SJSA1 (cell line): ENCODE measurements at places on chromosomes 1 and 21. TPM values are rescaled to one million over a fixed set of nuclear protein-coding genes. Genes with fewer than 3 reads are reported as not detected.

- DNase-seq, result no peak
These were observed 35.6 kb downstream of the PTPN14 start for GRCh38 chr1:214515544-214516433.

- DNase-seq, result no peak
These were observed 53.5 kb upstream of the TRAPPC10 start for GRCh38 chr21:43958364-43959158.

- no peak for DNase-seq
These were observed 268.6 kb downstream of the SETD4 start for GRCh38 chr21:35791541-35792325.

GRCh38 chr1:87170931-87171598 lies 157.6 kb upstream of the LMO4 start:
- no peak for DNase-seq

DNA sequence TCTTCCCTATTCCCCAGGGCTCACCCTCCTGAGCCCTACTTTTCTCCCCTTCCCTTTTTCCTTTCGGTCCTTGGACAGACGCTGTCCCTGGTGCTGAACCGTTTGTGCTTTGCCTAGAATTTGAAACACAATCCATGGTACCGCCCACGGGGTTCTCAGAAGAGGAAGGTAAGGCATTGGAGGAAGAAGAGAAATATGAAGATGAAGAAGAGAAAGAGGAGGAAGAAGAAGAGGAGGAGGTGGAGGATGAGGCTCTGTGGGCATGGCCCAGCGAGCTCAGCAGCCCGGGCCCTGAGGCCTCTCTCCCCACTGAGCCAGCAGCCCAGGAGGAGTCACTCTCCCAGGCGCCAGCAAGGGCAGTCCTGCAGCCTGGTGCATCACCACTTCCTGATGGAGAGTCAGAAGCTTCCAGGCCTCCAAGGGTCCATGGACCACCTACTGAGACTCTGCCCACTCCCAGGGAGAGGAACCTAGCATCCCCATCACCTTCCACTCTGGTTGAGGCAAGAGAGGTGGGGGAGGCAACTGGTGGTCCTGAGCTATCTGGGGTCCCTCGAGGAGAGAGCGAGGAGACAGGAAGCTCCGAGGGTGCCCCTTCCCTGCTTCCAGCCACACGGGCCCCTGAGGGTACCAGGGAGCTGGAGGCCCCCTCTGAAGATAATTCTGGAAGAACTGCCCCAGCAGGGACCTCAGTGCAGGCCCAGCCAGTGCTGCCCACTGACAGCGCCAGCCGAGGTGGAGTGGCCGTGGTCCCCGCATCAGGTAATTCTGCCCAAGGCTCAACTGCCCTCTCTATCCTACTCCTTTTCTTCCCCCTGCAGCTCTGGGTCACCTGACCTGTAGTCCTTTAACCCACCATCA lies 10.4 kb downstream of the BCAN start:
- no peak for DNase-seq

- DNase-seq, result no peak
These were observed 386.3 kb upstream of the BEND5 start for GRCh38 chr1:49163031-49163430.

DNA sequence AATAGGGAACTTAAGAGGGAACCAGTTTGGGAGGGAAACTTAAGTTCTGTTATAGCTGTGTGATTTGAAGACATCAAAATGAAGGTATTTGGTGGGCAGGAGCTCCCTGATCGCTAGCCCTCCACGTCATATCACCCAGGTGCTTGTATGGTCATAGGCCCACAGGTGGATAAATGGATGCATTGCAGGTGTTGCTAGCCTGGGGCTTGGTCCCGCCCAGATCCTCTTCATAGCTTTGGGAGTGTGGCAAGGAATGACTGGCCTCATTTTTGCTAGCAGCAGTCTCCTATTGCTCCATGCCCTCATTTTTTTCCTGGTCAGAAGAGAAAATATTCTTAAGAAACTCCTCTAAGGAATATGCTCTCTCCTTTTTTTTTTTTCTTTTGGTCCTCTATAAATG lies 11.3 kb downstream of the GNPAT start:
- no peak for DNase-seq

DNA sequence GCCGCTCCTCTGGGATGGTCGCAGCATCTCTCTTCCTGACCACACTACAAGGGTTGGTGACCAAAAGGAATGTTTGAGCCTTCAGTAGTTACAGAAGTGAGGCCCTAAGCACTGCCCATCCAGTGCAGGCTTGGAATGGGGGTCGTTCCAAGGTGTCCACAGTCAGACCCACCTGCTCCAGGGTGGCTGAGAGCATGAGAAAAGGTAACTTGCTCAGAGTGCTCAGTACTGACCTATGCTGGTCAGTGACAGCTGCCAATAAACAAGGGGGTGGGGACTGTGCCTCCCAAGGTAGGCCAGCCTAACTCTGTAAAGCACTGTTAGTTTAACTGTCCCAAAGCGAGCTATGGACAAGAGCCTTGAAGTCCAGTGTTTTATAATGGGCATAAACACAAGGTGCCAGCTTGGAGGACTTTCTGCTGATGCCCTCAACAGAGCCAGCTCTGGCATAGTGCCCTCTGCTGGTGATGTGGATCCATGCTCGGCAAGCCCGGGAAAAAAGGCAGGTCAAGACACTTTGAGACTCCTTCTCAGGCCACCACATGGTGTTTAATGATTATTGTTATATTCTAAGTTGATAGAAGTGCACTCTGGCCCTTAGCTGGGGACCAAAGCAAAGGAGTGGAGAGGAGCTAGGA lies 78.1 kb upstream of the DNAH14 start:
- DNase-seq, result peak; percentile 65

DNA sequence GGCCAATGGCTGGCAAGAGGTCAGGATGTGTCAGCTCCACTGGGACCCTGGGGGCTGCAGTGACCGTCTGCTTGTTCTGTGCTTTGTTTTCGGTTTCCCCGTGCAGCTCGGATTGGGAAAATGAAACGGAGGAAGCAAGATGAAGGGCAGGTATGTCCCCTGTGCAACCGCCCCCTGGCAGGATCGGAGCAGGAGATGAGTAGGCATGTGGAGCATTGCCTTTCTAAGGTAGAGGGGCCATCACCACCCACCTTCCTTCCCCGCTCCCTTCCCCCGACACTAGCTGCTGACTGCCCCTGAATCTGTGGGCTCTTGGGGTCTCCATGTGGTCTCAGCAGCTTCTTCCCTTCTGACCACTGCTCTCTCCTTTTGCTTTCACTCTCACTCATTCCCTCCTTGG lies 38.8 kb downstream of the TMEM53 start:
- DNase-seq, result no peak

- DNase-seq, result no peak
These were observed 5.4 kb upstream of the NTNG1 start for GRCh38 chr1:107135463-107135862.

DNA sequence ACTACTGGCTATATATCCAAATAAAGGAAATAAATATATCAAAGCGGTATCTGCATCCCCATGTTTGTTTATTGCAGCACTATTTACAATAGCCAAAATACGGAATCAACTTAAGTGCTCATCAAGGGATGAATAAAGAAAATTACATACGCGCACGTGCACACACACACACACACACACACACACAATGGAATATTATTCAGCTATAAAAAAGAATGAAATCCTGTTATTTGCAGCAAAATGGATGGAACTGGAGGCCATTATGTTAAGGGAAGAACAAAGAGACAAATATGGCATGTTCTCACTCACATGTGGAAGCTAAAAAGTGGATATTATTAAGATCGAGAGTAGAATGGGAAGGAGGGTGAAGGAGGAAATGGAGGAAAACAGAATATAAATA lies 20.2 kb downstream of the COPA start:
- no peak for DNase-seq

DNA sequence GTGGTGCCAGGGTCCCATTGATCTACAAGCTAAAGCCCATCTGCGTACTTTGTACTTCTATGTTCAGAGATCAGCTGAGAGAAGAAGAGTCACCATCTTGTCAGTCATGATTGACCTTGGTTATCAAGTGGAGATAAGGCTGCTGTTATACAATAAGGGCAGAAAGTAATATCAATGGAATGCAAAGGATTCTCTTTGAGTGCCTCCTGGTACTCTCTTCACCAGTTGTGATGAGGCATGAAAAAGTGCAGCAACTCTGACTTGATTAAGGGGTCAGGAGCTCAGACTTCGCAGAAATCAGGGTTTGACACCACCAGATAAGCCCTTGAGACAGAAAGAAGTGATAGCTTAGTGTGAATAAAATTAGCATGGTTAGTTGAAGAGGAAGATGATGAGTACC lies 25.7 kb upstream of the SYT14 start:
- no peak for DNase-seq

DNA sequence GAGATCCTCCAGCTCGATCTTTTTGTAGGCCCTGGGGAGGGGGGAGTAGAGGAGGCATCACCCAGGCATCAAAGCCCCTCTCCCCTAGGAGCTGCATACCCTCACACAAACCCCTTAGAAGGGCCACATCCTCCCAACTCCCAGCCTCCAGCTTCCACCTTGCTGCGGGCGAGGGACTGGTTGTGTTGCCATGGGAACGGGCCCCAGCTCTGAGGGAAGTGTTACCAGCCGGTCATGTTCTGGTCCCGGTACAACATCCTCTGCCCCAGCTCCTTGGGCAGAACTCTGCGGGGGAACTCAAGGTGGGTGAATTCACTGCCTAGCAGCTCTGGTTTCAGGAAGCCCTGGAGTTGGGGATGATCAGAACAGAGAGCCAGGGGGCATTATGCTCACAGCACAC lies 4.1 kb downstream of the PPM1J start:
- DNase-seq, result no peak

DNA sequence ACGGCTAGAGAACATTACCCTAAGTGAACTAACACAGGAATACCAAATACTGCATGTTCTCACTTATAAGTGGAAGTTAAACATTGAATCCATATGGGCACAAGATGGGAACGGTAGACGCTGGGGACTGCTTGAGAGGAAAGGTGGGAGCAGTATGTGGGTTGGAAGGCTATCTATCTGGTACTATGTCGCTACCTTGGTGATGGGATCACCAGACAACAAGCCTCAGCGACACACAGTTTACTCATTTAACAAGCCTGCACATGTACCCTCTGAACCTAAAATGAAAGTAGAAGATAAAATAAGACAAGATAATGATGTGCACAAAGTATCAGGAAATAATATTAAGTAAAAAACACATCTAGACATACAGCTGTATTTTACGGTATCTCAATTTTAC lies 819 bp downstream of the PYHIN1 start:
- no peak for DNase-seq

DNA sequence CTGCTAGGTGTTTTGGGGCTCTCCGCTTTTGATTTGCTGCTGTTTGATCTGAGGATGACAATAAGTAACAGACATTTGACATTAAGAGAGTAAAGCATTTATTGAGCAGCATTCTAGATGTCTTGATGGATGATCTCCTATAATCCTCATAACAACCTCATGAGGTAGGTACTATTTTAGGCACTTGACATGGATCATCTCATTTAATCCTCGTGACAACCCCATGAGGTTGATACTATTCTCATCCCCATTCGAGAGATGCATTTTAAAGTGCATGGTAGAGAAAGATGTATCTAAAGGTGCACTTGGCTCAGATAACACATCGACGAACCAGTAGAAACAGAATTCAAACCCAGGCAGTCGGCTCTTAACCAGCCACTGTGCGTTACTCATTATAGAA lies 26.6 kb downstream of the TCEA3 start:
- no peak for DNase-seq

- peak; percentile 49 for DNase-seq
These were observed 116.4 kb downstream of the GREM2 start for GRCh38 chr1:240495601-240496000.

Gene ZSWIM5
- total RNA-seq, result 0.03 TPM in 1 of 2 replicates, not detected in the other

Gene HPDL
- total RNA-seq, result 0.18 TPM in 1 of 2 replicates, not detected in the other

Gene EPHA2
- 44.0 and 51.0 TPM in 2 replicates for total RNA-seq

Gene OR2L2
- total RNA-seq, result not detected in 2 replicates

Gene MTMR11
- total RNA-seq, result 2.1 and 6.4 TPM in 2 replicates

Gene FOXD3
- 0.13 TPM in 1 of 2 replicates, not detected in the other for total RNA-seq

Gene SPRR2F
- not detected in 2 replicates for total RNA-seq

Gene FMO5
- total RNA-seq, result 1.1 and 1.5 TPM in 2 replicates
